Effector memory CD4-positive, alpha-beta T cell (primary cell): ENCODE measurements at places on chromosomes 7 and 10.

DNA sequence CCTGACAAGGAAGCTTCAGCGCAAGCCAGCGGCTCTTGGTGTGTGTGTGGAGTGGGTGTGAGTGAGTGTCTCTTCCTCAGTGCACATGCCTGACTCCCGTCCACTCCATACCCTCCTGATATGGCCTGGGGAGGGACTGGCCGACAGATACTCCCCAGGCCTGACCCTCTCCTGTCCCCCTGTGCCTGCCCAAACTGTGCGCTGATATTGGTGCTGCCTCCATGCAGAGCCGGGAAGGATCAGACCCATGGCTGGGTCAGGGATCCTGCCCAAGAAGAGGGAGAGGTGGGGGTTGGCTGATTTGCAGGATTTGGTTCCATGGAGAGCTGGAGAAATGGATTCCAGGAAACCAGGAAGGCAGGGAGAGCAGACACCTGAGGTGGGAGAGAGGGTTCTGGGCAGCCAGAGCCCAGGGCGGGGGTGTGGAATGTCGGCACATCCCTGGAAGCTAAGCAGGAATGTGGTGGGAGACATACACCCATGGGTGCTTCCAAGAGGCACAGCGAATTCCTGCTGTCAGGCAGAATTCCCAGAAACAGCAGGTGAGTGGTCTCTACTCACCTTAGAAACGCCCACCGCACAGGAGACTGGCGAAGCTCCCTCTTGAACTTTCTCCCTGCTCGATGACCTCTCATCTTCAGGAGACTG lies 6.3 kb downstream of the CALML5 start:
- DNase-seq, result no peak

DNA sequence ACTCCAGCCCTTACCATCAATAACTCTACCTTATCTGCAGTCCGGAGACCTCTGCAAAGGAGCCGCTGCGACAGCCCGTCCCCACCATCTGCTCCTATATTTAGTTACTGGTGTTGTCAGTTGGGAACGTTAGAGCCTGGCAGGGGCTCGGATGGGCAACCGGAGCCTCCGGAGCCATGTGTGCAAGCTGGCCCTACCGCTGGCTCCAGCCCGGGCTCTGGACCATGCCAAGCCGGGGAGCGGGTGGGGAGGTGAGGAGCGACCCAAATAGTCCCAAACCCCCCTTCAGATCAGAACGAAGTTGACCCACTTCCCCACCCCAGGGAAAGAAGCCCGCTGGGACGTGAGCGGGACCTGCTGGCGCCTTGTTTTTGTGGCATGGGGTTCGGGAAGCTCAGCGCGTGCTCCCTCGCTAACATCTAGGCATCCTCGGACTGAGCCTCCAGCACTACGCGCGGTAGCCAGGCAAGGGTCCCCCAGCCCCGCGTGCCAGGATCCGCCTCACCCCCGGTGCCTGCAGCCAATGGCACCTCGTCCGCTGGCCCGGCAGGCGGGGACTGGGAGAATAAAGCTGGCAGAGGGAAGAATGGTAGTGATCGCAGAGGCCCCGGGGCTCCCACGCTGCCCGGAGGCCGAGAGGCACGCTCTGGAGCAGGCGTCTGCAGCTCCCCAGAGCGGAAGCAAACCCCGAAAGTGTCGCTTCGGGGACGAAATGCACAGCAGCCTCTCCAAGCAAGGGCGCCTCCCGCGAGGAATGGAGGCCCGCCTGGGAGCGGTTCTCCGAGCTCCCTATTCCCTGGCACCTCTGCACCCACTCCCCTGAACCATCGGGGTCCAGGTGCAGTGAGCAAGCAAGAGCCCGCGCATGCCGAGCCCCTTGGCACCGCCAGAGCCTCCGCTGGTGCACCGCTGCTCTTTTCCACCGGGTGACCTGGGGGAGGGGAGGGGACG lies 679 bp downstream of the LRRC20 start:
- DNase-seq, result no peak

GRCh38 chr7:111750228-111750627 lies 187.9 kb upstream of the IMMP2L start:
- no peak for DNase-seq

- no peak for DNase-seq
Observed at GRCh38 chr10:69096045-69096444, 8.1 kb downstream of the SRGN start.

GRCh38 chr7:106269254-106269961 lies 15.4 kb downstream of the NAMPT start:
- DNase-seq, result no peak

- DNase-seq, result no peak
Observed at GRCh38 chr10:110459600-110459999, 38.1 kb upstream of the DUSP5 start.

DNA sequence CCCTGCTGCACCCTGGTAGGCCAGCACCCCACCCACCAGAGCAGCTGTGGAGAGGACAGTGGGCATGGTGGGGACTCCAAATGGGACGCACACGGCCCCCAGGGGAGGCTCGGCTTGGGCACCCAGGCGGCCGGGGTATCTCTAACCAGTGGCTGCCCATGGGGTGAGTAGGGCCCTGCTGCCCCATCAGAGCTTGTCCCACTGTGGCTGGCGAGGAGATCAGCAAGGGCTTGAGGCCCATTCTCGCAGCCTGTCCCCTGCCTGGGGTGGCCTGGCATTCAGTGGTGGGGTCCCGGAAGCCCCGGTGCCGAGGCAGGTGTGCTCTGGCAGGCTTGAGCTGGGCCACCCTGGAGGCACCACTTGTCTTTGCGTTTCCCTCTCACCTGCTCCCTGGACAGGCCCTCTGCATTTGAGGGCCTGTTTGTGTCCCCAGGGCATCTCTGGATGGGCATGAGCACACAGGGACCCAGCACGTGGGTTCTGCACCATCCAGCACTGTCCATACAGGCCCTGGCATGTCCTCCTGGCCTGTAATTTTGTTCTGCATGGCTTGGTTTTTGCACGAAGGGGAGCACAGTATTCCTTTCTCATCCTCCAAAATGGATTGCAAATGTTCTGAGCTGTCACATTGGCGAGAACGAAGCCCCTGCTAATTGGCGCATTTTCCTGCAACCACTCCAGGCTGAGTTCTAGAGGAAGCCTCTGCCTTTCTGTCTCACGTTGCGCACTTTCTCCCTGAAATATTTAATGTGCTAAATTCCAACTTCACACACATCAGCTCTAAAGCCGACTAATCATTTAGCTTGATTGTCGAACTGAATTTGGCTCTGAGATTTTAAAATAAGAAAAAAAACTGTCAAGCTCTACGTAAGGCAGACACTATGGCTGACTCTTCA lies 27.2 kb downstream of the PWWP2B start:
- DNase-seq, result no peak

DNA sequence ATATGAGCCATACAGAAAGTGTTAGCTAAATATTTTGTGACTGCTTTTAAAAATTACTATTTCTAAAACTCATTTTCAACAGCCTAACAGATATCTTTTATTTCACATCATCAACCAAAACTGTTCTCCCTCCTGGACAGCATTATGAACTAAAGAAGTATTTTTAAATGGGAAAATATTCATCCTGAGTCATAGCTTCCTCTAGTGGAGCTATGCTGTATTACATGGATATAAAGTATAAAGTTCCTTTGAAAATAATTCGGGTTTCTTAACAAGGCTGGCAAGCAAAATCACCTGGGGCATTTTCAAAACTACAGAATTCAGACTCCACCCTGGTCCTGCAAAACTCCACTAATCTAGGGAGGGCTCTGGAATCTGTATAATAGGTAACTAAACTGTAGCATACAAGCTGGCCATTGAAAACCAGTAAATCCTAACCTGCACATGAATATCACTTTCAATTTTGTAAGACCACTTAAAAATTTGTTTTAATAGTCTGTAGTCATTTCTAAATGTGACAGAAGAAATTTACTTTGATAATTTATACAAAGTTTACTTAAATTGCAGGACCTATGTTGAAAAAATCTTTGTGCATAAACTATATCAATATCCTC lies 53.5 kb downstream of the SCIN start:
- DNase-seq, result no peak

- DNase-seq, result no peak
Observed at GRCh38 chr10:13672548-13672947, 85.8 kb downstream of the PRPF18 start.

GRCh38 chr10:188546-188945 lies 53.3 kb downstream of the ZMYND11 start:
- DNase-seq, result no peak
